ENCODE measurements at places on chromosomes 5 and 9. TPM values are rescaled to one million over a fixed set of nuclear protein-coding genes. Genes with fewer than 3 reads are reported as not detected.

DNA sequence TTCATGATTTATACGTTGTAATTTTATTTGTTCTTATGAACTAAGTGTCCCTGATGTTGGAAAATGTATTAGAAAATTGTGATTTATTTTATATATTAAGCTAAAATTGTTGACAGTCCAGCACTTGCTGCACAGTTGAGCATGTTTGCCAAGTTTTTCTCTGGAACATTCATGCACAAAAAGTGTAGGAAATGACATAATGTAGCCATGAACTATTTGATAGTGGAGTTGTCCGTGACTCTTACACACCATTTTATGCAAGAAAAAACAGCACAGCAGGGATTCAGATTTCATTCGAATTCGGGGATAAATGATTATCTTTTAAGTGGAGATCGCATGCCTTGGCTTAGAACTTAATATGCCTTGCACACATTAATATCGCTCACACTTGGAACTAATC is 708.6 kb upstream of the WWC1 start:
- no peak for DNase-seq

- peak; percentile 16 for DNase-seq
Measured at GRCh38 chr9:26975728-26976707, 19.8 kb downstream of the IFT74 start.

DNA sequence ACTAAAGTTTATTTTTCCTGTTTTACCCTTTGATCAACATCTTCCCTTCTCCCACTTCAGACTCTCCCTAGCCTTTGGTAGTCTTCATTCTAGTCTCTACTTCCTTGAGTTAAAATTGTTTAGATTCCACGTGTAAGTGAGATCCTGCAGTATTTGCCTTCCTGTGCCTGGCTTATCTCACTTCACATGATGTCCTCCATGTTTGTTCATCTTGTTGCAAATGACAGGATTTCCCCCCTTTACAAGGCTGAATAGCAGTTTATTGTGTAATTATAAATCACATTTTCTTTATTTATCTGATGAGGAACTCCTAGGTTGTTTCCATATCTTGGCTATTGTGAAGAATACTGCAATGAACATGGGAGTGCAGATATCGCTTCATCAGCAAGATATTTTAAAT is 461.7 kb downstream of the CHSY3 start:
- DNase-seq = no peak

DNA sequence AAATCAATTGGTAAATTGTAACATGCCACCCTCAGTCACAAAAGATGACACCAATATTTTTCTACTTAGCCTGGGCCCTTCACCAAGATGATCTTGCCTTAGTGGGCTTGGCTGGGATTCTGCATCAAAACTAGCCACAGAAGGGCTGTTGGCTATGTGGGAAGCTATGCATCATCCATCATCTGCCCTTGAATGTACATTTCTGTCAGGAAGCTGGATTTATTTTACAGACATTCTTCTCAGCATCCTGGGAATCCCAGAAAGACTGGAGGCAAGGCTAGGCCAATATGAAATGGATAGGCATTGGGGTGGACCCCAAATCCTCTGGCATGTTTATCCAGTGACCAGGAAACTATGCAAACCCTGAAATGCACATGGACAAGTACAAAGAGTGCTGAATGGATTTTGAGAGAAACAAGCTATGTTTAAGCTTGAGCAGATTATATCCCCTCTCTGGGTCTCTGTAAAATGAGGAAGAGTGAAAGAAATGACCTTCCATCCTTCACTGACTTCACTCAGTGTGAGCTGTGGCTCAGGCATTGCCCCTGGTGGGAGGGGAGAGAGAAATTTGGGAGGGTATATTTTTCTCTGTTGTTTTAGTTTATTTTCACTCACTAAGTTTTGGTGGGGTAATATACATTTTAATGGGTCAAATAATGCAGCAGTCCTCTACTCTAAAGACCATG is 283.6 kb downstream of the EBF1 start:
- no peak for DNase-seq

The FCN1 gene
- polyA plus RNA-seq = 0.55 TPM

All from large intestine (tissue), 12 donors.